Stimulated activated CD4-positive, alpha-beta T cell treated with anti-CD3 and anti-CD28 coated beads, TNF-alpha, amount 100 ng/mL, for 4 hours (primary cell): ENCODE measurements at places on chromosomes 3 and 15.

GRCh38 chr15:79086814-79087213 lies 3.8 kb downstream of the RASGRF1 start:
- DNase-seq: no peak

GRCh38 chr3:63279005-63279841 lies 1.1 kb downstream of the SYNPR start:
- DNase-seq: no peak

GRCh38 chr3:66048051-66048395 lies 9.3 kb upstream of the MAGI1 start:
- DNase-seq: no peak

DNA sequence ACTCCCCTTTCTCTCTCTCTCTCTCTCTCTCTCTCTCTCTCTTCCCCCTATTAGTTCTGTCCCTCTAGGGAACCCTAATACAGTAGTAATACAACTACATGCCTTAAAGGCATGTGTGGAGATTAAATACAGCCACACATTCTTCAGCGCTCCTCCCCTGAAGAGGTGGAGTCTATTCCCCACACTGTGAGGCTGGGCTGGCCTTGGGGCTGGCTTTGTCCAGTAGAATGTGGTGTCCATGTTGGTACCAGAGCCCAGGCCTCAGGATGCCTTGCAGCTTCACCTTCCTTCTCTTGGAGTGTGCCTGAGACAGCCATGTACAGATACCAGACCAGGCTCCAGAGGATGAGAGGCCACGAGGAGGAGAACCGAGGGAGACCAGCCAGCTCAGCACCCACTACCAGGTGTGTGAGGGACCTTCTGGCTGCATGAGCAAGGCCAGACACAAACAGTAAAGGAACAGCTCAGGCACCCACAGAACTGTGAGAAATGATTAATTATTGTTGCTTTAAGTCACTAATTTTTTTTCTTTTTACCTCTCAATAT lies 10.7 kb downstream of the SLC6A20 start:
- DNase-seq: no peak

GRCh38 chr3:167918008-167918596 lies 177.6 kb downstream of the GOLIM4 start:
- no peak for DNase-seq

GRCh38 chr3:4821975-4822374 lies 157.3 kb upstream of the BHLHE40 start:
- DNase-seq: peak; percentile 40

DNA sequence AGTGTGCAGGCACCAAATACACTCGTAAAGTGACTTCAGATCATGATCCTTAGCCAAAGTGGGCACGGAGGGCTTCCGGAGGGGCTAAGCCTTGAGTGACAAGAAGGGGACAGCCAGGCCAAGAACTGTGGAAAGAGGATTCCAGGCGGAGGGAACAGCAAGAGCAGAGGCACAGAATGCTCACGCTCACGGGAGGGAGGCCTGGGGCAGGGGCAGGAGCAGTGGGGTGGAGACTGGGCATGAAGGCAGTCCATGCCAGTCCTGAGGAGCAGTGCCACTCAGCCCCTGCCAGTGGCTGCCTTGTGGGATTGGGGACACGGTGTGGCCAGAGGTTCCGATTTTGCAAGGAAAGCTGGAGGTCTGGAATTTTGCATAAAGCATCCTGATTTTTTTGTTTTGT lies 36.0 kb downstream of the DNAJB8 start:
- DNase-seq: no peak

GRCh38 chr3:78497767-78498166 lies 1270.0 kb downstream of the ROBO1 start:
- no peak for DNase-seq

GRCh38 chr15:25053000-25053815 lies 98.4 kb downstream of the SNRPN start:
- DNase-seq: no peak

DNA sequence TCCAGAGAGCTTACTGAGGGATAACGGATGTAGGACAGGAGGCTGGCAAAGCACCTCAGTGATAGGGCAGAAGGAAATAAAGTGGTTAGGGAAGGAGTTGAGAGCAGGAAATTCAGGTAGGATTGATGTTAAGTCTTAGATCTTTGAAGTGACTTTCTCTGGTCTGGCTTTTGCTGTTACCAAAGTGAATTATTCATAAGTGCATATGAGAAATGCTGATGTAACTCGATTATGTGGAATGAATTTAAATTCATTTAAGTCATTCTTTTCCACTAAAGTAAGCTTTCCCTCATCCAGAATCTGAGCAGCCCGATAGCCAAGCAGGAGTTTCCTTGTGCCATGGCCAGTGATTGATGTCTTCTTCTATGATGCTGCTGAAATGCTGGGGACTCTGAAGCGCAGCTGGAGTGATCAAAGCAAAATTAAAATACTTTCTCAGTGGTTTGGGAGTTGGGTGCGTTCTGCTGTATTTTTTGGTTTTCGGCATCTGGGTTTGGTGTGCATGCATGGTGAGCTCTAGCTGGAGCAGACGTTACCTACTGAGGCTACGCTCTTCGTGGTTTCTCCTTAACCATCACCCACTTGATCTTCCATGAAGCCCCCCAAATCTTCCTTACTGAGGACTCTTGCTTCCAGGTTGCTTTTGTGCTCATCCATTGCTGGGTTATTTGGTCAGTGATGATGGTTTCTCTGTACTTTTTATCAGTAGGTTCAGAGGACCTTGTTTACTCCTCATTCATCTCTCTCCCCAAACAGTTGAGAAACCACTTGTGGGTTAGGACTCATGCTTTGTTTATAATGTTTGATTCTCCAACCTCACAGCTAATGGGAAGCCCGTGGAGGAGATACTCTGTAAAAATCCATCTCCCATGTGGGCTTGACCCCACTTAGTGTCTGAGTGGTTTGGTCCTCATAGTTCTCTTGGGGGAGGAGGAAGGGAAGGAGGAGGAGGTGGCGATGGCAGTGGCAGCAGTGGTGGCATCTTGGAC lies 72.5 kb downstream of the IGF1R start:
- DNase-seq: no peak

DNA sequence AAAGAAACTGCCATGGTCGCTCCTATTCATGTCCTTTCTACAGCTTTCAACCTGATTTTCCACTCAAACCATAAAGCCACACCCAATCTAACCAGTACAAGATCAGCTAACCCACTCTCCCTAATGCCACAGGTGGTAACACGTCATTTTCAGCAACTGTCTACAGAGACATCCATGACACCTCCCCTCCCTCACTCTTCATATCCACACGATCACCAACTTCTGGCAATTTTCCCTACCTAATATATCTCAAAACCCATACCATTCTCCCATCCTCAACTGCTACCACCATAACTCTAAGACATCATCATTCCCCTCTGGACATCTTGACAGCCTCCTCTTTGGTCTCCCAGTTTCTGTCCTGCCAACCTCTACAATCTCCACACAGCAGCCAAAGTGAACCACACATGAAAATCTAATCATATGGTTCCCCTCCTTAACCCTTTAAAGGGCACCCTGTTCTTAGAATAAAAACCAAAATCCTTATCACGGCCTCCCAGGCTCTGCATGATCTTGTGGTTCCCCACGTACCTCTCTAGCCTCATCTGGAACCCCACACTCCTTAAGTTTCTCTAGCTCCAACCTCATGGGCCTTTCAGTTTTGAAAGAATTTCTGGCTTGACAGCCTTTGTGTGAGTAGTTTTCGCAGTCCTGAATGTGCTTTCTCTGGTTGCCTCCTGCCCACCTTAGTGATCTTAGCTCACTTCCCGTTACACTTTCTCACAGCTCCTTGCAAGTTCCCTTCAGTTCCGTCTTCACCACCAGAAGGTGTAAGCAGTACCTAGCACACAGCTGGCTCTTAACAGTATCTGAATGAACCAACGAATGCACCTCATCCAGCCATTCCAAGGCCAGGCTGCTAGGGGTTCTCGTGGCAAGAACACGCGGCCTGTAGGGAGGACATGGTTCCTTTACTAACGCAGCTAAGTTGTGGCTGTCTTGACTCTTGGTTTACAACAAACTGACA lies 33.4 kb downstream of the SPINK8 start:
- peak; percentile 20 for DNase-seq

GRCh38 chr15:67106764-67107013 lies 41.3 kb downstream of the SMAD3 start:
- DNase-seq: no peak

DNA sequence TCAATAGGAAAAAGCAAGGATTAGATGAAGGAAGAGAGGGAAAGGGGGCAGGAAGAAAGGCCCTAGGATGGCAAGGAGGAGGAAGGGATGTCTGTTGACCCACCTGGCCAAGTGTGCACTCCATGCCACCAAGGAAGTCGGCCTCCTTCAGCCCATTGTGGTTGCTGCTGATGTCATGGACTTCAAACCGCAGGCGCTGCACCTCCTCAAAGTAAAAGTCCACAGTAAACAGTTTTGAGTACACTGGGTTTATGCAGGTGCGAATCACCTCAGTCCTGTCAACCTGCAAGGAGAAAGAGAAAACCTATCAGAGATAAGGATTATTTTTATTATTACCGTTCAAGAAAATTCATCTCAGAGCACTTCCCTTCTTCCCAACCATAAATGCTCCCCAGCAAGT lies 220.6 kb upstream of the MRPL3 start:
- no peak for DNase-seq
